ENCODE measurements at places on chromosomes 7 and 10.

GRCh38 chr7:139131-139530, 53.2 kb upstream of the FAM20C start:
- no peak for DNase-seq

GRCh38 chr10:93390306-93391090, 91.6 kb downstream of the MYOF start:
- no peak for DNase-seq

DNA sequence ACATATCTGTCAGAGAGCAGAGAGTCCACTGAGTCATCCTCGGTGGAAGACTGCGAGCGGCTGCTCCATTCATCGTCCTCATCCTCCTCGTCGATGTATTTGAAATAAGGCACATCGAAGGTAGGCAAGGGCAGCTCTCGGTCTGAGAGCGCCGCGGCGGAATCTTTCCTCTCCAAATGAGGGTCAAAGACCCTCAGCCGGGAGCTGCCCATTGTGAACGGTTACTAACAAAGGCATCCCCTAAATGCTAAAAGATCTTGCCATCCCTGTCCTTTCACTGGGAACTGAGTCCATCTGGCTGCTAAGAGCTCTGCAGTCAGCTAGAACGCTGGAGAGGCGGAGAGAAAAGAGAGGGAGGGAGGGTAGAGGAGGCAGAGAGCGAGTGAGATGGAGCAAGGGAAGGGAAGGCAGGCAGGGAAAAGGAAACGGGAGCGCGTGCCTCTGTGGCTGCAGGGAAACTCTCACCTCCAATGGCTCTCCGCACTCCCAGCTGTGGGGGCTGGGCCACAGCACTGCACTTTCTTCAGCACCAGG, 163.4 kb downstream of the RAPGEF5 start:
- no peak for DNase-seq

GRCh38 chr7:100966542-100967291, 2.6 kb upstream of the MUC12 start:
- no peak for DNase-seq

DNA sequence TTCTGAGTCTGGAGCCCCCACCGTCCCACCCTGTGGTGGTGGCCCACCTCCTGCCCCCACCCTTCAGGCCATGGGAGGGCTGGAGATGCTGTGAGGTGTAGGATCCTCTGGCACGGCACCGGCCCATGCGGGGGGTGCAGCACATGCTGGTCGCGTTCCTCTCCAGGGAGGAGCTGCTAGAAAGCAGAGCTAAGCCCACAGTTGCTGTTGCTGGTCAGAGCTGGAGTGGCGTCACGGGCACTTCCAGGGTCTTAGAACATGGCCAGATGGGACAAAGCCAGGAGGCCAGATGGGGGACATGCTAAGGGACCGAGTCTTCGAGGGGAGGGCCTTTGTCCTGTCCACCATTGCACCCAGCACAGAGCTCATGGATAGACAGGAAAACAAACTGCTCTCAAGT, 21.6 kb downstream of the AGAP3 start:
- no peak for DNase-seq

DNA sequence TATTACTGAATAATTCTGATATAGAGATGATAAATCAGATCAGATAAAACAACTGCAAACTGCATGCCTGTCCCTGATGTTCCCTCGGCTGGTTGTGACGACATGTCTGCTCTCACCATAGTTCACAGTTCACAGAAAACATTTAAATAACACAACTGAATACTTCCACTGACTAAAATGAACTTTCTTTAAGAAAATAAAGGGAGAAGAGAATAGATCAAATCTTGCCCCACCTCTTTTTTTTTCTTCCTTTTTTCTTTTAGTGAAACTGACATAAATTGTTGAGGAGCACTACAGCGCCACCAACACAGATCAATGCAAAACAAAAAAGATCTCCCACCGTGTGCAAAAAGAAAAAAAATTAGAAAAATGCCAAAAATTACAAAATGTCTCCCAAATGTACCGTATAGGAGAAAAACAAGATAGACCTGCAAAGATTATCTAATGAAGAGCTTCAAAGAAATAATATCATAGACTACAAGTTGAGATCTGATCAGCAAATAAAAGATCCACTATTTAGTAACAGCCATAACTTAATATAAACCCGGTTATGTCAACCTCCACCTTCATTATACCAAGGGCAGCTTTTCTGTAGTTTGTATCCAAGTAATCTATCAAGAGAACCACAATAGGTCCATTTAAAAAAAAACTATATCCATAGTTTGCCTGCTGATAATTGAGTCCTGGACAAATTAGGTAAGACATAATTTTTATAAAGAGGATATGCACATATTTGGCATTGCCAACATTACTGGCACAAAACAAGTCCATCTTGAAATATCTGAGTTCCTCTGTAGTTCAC, 30.7 kb upstream of the EPC1 start:
- no peak for DNase-seq

DNA sequence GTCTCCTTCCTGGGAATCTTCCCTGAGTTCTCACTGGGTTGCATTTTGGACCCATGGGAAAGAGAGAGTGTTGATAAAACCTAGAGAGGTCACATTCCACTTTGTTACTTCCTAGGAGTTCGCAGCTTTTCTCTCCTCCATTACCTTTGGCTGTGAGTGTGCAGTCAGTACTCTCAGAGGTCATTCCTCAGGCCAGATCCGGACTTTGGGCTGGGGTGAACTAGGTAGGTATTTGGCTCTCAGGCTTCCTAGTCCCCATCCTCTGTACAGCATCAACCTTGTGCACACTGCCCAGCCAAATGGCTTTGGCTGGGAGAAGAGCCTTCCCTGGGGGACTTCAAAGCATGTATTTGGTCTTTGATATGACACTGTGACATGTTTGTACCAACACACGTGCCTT, 508.1 kb downstream of the LRMDA start:
- DNase-seq: no peak

- no peak for DNase-seq
These were observed 220.5 kb downstream of the LHFPL3 start for GRCh38 chr7:104548861-104549260.

DNA sequence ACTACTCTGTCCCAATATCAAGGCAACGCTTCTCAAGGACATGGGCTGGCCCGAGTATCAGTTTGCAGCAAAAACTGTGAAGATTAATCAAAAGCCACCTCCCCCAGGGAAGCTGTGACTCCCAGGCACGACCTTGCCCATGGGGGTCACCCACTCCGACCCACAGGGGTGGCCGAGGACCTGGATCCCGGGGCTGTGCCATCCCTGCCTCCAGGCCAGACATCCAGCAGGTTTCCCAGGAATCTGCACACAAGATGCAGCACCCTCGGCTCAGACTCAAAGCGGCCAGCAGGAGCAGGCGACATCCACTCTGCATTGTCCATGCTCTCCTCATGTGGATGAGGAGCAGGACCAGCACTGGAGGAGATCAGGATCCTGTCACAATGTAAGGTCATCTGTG, 39.8 kb downstream of the PTPRN2 start:
- DNase-seq: no peak

- DNase-seq: no peak
These were observed 20.9 kb upstream of the CYP3A43 start for GRCh38 chr7:99806839-99807478.

- DNase-seq: no peak
These were observed 44.5 kb upstream of the HSPB1 start for GRCh38 chr7:76257973-76258372.

DNA sequence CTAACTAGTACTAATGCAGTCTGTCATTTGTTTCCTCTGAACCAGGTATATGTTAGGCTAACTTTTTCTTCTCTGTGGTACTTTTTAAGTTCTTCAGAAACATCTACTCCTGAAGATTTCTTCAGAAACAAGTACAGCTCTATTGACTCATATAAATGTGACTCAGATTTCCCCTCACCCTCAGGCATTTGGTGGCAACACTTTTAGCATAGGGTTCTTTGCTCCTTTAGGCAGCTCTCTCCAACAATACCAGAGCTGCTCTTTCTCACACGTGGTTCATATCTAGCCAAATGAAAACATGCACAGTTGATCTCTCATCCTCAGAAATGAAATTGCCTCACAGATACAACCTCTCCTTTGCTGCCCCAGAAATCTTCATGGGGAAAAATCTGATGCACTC, 939.8 kb downstream of the SORCS1 start:
- DNase-seq: no peak

DNA sequence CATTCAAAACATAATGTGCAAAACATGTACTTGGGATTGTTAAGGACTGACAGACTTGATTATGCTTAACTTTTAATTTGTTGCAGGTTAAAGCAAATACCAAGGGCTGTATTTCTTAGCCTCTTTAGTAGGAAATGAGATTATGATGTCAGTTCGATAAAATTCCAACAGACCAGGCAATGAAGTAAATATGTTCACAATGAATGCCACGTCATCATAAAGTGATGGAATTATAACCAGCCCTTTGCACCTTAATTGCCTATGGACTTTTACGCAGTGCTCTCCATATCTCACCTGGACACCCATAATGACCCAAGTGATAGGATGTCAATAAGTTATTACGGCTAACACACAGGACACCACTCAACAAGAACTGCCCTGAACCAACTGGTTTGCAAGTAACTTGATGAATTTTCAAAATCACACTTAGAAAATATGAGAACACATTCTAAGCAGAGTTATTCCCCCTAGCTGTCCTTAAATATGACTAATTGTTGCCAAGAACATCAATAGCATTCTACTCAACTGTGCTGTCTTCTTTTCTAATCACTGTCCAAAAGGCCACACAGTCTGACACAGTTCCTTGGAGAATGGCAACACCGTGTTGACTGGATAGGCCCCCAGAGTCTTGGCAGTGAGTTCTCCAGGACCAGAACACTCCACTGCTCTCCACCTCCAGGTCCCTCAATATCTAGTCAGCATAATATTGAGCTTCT, 115.0 kb downstream of the CHCHD3 start:
- no peak for DNase-seq

DNA sequence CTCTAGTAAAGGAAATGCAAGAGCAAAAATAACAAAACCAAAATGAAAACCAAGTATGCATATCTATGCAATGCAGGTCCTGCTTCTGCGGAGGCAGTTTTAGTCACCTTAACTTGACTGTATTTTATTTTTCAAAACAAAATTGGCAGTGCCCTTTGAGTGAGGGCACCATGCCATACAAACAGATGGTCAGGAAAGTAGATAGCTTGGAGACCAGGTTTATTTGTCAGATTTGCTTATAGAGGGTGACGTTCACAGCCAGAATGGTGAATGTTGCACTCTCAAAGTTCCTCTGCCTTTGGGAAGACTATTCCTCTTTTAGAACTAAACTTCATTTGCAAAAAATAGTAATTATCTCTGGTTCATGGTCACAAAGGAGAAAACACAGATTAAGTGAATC, 801.9 kb downstream of the ANKRD7 start:
- no peak for DNase-seq

DNA sequence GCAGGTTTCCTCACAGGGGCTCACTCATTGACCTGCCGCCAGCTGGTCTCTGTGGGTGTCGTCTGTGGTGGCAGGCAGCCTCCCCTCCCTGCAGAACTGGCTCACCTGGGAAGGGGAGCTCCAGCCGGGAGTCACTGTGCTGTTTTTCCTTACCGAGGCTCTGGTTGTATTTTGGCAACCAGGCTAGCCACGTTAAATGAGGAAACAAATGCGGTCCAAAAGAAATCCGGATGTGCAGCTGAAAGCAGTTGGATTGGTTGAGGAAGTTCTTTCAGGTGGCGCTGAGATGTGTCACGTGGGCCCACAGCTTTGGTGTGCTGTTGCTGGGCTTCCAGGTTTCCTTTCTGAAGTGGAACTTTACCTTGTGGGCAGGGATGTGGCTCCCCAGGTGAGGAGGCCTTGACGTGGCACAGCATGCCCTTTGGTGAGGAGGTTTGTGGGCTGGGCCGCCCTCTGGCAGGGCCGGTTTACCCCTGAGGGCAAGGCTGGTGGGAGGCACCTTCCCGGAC, 14.2 kb downstream of the MTURN start:
- DNase-seq: no peak

GRCh38 chr10:118723466-118723865, 31.3 kb downstream of the CACUL1 start:
- DNase-seq: no peak

GRCh38 chr7:93146472-93147141, 1.6 kb downstream of the SAMD9L start:
- no peak for DNase-seq

GRCh38 chr7:35797311-35797710, 3.5 kb upstream of the SEPTIN7 start:
- DNase-seq: no peak

Measured in thoracic aorta (tissue), 2 donors.